ENCODE measurements at places on chromosomes 4 and X.

GRCh38 chrX:109841869-109842579 lies 109.0 kb upstream of the ACSL4 start:
- DNase-seq = no peak

GRCh38 chr4:87079967-87080366 lies 140.5 kb downstream of the KLHL8 start:
- no peak for DNase-seq

DNA sequence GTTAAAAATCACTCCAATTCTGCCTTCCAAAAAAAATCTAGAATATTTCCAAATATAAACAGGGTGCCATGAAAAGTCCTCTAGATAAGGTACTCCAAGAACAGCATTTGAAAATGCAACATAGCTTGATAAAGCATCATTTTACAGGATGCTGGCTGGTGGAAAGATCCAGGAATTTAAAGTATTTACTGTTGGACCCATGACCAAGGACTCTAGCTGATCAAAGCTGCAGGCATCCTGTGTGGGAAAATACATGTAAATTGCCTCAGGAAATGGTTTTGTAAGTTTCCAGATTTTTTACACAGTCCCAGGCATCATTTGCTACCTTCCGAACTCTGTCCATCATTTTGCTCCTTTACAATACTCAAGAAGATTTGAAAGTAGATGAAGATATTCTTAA lies 164.4 kb downstream of the GRIA3 start:
- DNase-seq = no peak

DNA sequence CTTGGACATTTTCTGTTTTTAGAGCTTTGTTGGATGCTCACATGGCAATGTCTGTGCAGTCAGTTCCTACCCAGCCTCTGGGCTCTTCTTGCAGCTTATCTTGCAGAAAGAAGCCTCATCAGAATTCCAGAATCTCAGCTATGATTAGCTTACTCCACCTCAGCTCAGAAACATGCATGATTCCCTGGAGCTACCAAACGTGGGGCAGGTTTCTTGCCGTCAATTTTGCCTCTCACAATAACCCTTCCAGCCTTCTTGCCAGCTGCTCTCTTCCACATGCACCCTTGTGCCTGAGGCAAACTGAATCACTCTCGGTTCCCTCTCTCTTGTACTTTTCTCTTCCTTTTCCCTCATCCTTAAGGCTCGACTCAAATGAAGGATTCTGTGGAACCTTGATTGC lies 141.4 kb downstream of the PTTG2 start:
- no peak for DNase-seq

DNA sequence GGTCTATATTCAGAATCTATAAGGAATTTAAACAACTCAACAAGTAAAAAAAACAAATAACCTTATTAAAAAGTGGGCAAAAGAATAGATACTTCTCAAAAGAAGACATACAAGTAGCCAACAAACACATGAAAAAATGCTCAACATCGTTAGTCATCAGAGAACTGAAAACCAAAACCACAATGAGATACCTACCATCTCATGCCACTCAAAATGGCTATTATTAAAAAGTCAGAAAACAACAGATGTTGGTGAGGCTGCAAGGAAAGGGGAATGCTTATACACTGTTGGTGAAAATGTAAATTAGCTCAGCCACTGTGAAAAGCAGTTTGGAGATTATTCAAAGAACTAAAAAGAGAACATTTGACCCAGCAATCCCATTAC lies 201.6 kb downstream of the QDPR start:
- no peak for DNase-seq

DNA sequence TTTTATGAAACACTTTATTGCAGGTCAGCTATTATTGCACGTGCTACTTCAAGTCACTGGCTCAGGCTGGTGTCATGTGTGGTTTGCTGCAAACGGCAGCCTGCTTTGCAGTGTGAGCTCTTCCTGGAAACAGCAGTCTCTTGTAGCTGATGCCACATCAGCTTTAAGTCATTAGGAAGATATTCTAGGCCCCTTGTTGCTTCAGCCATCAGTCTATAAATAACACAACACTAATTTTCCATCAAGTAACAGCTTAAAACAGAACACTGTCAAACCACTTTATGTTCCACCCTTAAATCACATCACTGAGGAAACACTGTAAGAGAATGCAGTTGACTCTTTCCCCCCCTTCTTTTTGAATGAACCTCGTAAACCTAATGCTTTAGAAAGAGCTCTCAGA lies 93.8 kb downstream of the GATB start:
- DNase-seq = no peak

DNA sequence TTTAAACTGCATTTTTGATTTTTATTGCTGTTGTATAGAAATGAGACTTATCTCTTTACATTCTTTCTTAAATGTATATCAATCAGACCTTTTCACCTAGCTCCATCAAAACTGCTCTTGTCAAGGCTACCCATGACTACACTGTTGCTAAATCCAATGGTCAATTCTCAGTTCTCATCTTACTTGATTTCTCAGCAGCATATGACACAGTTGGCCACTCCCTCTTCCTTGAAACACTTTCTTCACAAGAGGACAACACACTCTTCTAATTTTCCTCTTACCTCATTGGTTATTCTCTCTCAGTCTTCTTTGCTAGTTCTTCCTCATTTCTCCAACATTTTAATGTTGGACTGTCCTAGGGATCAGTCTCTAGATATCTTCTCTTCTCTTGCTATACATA lies 94.1 kb upstream of the CITED1 start:
- DNase-seq = peak; percentile 10

DNA sequence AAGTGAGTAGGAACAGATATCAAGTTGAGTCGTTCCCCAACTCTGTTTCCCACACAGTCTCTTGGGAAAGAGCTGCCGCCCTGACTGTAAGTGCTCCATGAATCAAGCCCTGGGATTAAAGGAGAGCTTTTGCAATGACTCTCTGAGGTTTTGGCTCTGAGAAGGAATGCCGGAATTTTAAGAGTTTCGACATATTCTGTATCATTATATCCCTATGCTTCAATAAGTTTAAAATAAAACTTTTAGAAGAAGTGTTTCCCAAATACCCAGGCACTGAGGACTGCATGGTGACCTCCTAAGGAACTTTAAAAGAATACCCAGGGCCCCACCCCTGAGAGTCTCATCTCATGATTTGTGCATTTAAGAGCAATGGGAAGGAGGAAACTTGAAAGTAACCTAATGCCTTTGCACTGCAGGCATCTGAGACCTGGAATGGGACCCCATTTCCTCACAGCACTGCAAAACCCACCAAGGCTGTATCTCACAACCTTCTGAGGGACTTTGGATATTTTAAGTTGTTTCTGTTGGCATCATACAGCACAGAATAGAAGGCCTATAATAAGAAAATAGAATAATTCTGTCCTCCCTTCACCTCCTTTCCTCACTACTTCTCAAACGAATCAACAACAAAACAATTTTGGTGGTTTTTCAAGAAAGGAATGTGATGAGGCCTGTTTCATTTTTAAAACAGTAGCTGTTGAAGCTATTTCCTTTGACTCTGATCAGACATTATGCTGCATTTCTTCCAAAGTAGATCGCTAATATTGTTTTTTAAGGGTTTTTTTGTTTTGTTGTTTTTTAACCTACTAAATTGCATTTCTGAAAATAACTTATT lies 121.2 kb downstream of the GASK1B start:
- DNase-seq = no peak

Data from RKO (cell line).